NCI-H1105 (cell line): ENCODE measurements at places on chromosomes 4 and X.

- no peak for DNase-seq
These were observed 4.9 kb upstream of the PCGF3 start for GRCh38 chr4:700587-701264.

- DNase-seq: no peak
These were observed 85.5 kb upstream of the ATOH1 start for GRCh38 chr4:93743022-93743421.

- no peak for DNase-seq
These were observed 4.7 kb downstream of the ZXDB start for GRCh38 chrX:57596516-57596915.

DNA sequence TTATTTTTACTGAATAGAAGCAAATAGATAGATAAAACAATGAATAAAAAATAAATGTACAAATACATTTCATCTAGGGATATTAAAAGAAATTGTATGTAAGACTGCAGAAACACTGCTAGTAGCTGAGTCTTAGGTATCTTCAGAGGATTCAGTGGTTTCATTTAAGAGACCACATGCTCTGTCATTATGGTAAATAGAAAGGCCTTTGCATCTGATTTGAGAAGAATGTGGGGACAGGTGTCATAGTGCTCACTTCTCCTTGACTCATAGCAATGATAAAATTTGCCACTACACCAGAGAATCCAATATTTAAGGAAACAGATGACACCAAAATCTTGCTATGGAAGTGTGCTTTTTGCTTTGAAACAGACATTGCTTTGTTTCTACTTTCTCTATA lies 59.8 kb upstream of the PPP1R2C start:
- no peak for DNase-seq

DNA sequence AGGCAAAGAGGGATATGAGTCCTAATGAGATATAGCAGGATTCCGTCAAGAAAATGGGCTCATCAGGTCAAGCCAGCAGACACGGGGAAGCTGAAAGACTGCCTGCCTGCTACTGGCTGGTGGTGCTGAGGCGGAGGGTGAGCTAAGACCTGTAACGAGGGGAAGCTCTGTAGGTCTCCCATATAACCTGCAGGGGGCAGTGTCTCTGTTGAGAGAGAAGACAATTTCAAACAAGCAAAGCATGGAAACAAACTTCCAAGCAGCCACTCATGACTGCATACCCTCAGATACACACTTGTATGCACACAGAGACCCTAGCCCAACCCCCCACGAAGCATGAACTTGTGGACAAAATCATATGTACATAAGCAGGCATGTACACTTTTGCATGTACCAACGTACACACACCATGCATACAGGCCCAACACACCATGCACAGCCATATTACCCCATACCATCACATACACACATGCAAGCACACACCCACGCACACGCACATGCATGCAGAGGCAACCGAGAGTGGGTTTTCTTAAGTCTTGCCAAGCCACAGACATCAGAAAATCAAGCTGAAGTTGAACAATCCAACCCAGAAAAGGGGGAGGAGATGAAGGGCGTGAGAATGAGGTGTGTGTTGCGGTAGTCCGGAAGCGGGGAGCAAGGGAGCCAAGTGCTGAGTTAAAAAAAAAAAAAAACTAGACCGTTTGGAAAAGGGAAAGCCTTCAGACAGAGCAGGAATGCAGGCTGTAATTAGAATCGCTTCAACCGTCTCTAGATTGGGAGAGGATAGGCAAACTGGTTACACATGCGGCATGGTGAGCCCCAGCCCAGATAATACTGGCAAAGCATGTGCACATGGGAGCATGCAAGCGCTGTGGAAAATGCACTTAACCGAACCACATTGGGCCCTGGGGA lies 71.0 kb downstream of the PJA1 start:
- peak; percentile 41 for DNase-seq

- no peak for DNase-seq
These were observed 628.3 kb upstream of the MAGEB2 start for GRCh38 chrX:29587107-29587506.

GRCh38 chr4:122619611-122620010 lies 1.3 kb downstream of the IL21 start:
- DNase-seq: no peak

DNA sequence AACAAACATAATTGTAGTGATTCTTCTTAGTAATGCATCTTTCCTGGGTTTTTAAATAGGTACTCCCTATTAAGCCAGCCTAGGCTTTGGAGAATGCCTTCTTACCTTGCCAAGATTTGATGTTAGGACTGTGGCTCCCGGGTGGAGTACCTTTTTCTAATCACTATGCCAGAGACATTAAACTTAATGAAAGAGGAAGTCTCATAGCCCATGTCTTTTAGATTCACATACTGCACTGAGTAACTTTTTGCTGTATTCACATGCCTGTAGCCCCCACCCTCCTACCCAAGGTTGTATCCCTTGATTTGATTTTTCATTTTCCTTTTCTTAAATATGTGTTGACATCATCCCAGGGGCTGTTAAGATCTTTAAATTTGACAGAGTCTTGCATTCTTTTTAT lies 104.2 kb upstream of the TLR2 start:
- DNase-seq: no peak

- no peak for DNase-seq
These were observed 43.6 kb downstream of the ZCCHC12 start for GRCh38 chrX:118867251-118867650.

DNA sequence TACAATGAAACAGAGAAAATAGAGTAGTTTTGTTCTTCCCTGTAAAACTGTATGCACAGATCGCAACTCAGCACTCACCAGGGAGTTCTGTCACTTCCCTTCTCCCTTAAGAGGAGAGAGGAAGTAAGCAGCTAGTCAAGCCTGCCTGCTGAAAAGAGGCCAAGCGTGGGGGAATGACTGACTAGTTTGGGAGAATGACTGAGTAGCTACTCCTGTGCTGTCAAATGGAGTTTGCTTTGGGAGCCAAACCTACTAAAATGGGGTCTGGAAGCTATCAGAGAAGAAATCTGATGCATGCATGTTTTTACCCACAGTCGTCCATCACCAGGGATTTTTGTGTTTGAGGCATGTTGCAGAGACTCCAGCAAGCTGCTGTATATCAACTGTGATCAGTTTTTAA lies 54.6 kb upstream of the LHFPL1 start:
- no peak for DNase-seq

DNA sequence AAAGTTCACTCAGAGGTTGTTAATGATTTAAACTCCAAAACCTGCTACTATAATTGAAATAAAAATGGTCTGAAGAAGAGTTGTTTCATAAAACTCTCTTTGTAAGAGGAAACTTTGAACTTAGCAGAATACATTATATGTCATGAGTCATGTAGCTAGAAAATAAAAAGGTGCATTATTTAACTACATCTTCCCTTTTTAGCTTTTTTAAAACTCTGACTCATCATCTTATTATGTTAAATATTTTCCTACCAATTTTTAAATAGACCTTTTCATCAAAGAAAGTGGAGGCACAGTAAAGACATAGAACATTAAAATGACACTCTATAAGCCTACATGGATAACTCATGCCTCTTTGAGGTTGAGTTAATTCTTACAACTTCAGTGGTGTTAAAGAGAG lies 1.2 kb upstream of the ZNF827 start:
- DNase-seq: no peak

- no peak for DNase-seq
These were observed 347.7 kb downstream of the GABRG1 start for GRCh38 chr4:45776146-45776545.

DNA sequence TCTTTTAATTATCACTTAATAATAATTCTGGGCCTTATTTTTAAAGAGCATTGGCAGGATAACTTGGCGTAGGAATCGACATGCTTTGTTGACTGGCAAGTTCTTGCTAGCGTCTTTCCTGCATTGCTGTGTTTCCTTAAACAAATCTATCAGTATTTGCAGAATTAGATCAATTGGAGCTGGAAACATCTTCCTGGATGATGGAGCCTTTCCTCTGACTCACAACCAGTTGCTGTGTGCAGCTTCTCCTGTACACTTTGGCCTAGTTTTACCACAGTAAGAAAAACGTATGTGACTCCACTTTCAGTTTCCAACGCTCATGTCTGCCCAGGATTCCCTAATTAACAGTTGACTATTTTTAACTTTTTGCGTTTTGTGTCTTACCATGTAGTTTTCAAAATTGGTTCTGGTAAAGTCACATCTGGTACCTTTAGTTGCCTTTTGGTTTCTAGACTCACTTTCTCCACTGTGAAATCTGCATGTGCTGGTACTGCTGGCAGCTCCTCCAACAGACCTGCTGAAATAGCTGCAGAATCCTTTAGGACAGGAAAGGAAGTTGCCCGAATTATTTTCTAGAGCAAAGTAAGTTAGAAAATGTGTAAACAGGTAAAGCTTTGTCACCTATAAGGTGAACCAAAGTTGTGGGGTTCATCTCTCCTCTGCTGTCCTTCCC lies 553.2 kb upstream of the FAT1 start:
- no peak for DNase-seq
